ENCODE measurements at places on chromosomes 4 and X.

GRCh38 chrX:149198980-149199732 lies 305.9 kb downstream of the IDS start:
- no peak for DNase-seq

- no peak for DNase-seq
These were observed 906.8 kb upstream of the NDST4 start for GRCh38 chr4:116020141-116020722.

- no peak for DNase-seq
These were observed 24.1 kb downstream of the ZCCHC12 start for GRCh38 chrX:118847676-118848075.

- no peak for DNase-seq
These were observed 19.5 kb upstream of the SYTL5 start for GRCh38 chrX:37986893-37987292.

GRCh38 chr4:88158489-88159228 lies at the start of gene ABCG2:
Gene ABCG2, minus strand, starts transcription at chr4:88158639. Its CDS starts 18,644 bp downstream, at chr4:88139995.
- DNase-seq = peak; percentile 3

- no peak for DNase-seq
These were observed 8.4 kb upstream of the FHDC1 start for GRCh38 chr4:152927737-152928136.

- DNase-seq = peak; percentile 8
These were observed 5.9 kb upstream of the GRPEL1 start for GRCh38 chr4:7073526-7074390.

DNA sequence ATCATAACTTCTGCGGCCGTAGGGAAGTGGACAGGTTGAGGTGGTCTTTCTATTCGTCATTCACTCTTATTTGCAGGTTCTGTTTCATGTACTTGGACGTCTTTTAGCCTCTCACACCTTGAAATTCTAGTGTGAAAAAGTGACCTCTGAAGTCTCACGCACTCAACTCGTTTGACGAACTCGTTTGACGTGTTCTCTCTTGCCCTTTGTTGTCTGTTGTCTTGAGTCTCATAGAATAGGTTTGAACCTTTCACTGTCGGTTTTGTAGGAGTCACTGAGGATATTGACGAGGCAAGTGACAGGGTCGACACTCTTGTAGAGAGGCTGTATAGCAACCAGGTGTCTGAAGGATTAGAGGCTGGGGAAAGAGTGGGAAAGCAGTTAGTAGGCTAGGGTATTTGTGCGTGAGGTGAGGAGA lies 1.1 kb upstream of the PGRMC2 start:
- DNase-seq = no peak

GRCh38 chr4:29970626-29971025 lies 749.5 kb upstream of the PCDH7 start:
- DNase-seq = no peak

GRCh38 chr4:81472281-81473182 lies 825 bp upstream of the RASGEF1B start:
- peak; percentile 72 for DNase-seq

DNA sequence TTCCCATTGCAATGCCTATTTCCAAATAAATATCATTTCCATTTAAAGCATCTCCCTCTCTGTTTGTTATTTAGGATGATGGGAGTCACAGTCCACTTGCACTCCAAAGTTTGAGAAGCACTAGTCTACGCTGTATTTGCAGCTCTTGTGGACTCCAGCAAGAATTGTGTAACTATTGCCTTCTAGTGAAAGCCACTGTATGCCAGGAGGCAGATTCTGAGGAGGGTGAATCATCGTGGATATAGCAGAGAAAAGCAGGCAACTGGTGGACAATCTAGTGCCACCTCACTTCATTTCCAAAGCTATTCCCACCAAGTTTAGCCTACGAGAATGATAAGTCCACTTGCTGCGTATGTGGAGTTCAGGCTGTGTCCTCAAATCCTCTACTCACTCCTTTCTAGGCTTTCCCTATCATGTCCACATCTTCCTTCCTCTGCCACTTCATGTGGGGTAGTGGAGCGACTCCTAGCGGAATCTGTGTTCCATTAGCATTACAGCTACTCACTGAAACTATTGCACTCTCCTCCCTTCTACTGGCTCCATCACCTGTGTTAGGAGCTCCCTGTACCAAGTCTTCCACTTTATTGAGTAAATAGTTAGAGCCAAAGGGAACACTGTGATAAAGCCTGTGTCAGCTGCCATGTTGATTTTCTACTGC lies 501.8 kb upstream of the GALNT7 start:
- no peak for DNase-seq

DNA sequence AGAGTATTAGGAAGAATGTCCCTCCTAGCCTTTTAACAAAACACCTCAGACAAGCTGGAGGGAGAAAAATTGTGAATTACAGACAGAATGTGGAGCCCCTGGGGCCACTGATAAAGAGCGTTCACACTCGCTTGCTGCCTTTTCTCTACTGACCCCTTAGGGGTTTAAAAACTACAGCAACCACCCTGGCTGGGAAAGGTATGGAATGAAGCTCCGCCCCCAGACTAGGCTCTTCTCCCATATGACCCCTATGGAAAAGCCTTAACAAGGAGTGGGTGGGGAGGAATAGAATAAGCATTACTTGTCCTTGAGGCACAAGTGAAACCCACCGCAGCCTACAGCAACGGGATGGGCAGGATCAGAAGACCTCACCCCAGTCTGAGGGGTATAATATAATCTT lies 26.3 kb downstream of the ANKRD50 start:
- no peak for DNase-seq

DNA sequence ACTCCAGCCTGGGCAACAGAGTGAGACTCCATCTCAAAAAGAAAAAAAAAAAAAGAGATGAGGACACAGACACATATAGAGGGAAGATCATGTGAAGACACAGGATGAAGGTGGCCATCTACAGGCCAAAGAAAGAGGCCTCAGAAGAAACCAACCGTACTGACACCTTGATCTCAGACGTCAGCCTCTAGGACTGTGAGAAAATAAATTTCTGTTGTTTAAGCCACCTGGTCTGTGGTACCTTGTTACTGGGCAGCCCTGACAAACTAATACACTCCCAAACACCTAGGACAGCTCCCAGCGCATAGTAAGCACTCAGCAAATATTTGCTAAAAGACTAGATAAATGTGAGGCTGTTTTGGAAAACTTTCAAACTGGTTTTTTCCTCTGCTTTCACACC lies 59.2 kb upstream of the SMIM10 start:
- DNase-seq = no peak

DNA sequence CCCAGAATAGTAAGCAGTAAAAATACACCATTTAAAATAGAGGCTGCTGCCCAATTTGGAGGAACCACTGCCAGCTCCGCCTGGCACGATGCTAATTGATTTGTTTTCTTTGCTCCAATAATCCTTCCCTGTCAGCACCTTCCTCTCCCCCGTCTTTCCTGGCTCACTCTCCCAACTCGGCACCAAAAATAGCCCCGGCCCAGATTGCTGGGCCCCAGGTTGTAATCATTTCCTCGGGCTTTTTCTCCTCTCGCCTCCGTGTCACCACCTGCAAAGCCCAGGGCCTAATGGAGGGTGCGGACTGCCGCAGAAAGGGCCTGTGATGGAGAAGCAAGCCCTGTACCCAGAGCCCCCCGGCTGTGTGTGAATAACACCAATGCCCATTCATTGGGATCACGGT lies 197.6 kb upstream of the PSAPL1 start:
- no peak for DNase-seq

DNA sequence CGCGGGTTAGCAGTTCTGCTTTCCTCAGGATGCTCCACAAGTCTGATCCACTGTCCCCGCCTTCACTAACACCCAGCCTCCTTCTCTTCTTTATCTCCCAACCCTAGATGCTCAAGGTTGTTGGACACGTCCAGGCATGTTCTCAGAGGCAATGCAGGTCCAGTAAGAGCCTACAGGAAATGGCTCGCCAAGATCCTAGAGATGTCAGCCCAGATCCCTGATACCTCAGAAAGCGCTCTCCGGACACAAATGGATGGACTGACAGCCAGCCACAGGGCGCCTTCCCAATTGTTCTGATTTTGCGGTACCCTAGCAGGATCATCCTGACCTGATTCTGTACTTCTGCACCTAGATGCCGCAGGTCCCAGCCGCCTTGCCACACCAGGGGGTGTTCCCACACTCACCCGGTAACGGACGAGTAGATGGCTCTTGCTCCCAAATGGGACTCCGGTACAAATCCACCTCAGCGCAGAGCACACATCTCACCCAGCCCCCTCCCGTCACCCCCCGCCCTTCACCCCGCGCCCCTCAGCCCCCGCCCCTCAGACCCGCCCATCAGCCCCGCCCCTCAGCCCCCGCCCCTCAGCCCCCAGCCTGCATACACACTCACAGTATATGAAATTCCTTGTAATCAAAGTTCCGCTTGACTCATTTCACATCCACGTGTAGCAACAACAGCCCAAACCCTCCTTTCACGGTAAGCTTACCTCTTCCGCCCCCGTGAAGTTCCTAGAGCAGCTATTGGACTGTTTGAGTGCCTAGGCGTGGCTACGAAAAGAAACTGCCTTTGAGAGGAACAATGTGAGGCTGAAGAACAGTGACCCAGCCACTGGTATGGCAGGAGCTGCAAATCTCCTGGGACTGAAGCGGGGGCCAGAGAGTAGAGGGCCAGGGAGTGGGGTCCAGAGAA lies at the start of gene EDA2R:
EDA2R (minus strand) TSS at position 488 of the 910 bp plus-strand sequence. CDS start 23,058 bp downstream, outside the sequence.
- peak; percentile 1 for DNase-seq

DNA sequence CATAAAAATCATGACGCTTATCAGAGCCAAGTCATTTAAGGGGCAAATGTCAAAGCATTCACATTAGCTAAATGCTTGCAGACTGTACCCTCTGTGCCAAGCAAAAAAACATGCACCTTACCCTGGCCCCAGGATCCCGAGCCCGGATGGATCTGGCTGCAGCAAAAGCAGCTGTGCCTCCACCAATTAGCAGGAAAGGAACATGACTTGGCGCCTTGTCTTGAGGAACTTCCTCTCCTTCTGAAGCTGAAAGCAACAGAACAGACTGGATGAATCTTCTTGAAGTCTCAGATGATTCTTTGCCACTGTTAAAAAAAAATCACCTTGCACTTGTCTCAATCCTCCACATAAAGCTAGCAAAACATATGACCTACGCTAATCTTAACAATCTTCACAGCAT lies 18.0 kb downstream of the AIFM1 start:
- no peak for DNase-seq

- DNase-seq = no peak
These were observed 244.8 kb upstream of the PSAPL1 start for GRCh38 chr4:7679406-7680040.

GRCh38 chr4:25531272-25531671 lies 124.4 kb upstream of the SLC34A2 start:
- no peak for DNase-seq

GRCh38 chr4:125620066-125620860 lies 305.5 kb downstream of the FAT4 start:
- DNase-seq = no peak

GRCh38 chrX:118538386-118538785 lies 42.8 kb downstream of the DOCK11 start:
- no peak for DNase-seq

GRCh38 chr4:169768385-169768784 lies 10.6 kb upstream of the HPF1 start:
- DNase-seq = no peak

DNA sequence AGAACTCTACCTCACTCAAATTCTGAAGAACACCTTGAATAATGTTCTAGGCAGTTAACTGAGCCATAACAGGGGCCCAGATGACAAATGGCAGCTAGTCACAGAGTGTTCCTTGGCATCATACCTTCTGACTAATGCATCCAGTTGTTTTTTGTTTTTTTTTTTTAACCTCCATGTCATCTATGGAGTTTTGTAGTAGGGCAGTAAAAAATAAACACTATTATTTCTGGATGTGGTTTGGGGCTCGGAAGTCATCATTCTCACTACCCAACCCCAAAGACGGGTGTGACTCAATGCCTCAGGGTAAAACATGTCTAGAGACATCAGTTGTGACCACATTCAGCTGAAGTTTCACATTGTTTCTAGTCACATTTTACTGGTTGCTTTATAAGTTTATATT lies 31.2 kb upstream of the MCF2 start:
- no peak for DNase-seq

GRCh38 chr4:78418406-78418805 lies 133.2 kb upstream of the ANXA3 start:
- no peak for DNase-seq

DNA sequence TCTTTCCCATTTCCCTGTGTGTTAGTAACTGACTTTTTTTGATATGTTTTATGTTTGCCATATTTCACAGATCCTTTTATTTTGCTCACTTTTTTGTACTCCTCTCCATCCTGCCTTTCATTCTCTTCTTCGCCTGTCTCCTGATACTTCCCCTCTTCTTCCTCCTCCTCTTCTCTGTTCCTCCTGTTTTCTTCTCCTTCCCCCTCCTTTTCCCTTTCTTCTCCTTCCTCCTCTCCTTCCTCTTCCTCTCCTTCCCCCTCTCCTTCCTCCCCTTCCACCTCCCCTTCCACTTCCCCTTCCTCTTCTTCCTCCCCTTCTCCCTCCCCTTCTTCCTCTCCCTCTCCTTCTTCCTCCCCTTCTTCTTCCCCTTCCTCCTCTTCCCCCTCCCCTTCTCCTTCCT lies 41.7 kb downstream of the RPGR start:
- no peak for DNase-seq

DNA sequence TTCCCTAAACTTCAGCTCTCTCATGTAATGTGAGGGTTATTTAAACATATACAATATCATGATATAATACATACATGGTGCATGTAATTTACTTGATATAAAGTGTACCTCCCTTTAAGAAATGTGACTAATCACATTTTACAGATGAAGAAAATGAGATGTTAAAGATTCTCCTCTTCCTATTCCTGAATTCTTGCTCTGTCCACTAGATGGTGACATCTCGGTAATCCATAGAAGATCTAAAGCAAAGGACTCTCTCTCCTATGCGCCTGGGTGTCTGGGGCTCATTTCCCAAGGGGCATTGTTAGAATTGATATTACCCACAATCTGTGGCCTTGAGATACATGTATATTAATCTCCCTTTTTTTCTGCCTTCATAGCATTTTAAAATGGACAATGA lies 804.9 kb downstream of the RAB28 start:
- DNase-seq = no peak

DNA sequence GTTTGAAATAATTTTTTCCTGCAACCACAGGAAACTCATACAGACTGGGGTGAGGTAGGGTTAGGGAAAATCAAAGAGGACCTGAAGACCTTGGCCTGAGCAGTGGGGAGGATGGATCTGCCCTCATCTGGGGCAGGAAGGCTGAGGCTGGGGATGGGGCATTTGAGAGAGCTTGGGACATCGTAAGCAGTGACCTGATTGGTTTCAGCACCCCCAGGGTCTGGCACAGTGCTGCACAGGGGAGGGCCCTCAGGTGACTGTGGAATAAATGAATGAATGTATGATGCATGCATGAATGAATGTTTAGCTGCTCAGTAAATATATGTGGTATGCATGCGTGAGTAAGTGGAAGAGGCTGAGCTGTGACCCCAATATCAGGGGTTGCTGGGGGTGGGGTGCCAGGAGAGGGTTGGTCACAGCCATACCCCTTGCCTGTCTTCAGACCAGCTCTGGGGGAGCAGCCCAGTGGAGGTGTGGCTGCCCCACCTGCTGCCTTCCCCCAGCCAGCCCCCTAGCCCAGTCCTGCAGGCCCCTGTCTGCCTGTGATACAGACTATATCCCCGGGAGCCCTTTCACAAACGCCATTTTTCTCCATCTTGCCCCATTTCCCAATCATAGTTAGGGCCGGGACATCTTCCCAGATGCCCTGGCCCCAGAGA lies 11.0 kb upstream of the TNIP2 start:
- no peak for DNase-seq

- no peak for DNase-seq
These were observed 17.9 kb upstream of the ADD1 start for GRCh38 chr4:2825740-2826139.

- no peak for DNase-seq
These were observed 12.4 kb downstream of the PPEF1 start for GRCh38 chrX:18719852-18720251.
